ENCODE measurements at places on chromosomes 2 and 18.
A peak's percentile ranks its signal among the peaks of the same experiment; 100 is the strongest.

GRCh38 chr18:44968336-44968735 lies 287.6 kb downstream of the SETBP1 start:
- DNase-seq = no peak

DNA sequence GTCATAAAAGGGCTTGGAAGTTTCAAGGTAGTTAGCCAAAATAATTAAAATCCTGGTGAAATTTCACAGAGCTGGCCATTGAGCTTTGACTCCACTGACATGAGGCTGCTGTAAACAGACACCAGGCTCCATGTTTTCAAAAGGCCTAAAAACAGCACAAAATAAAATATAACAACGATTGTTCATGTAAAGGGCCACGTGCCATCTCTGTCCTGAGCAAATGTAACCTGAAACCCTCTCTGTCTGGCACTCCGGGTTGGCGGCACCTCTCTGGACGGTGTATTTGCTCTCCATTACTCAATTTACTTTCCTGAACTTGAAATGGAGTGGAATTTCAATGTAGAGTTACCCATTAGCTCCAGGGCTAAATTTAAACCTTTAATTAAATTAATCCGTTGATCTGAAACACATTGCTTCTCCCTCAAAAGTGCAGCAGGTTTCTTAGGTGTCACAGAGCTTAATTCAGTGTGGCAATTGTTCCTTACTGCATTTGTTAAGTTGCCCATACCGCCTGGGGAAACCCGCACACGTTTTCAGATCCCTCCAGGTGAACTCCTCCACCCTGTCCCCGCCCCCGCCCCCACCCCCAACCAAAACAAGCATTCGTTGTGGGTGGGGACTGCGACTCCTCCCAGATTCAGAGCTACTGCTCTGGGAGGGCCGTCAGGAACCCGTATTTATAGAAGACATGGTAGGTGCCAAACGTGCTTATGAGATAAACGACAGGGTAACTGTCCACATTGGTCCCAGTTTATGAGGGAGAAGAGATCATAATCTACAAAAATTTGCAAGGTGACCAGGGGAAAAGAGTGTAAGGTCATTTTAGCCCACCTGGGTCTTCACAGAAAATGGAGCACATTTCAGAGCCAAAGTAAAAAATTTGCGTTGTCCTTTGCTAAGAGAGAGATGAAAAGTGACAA lies 1.2 kb upstream of the CABLES1 start:
- DNase-seq = peak; percentile 37

DNA sequence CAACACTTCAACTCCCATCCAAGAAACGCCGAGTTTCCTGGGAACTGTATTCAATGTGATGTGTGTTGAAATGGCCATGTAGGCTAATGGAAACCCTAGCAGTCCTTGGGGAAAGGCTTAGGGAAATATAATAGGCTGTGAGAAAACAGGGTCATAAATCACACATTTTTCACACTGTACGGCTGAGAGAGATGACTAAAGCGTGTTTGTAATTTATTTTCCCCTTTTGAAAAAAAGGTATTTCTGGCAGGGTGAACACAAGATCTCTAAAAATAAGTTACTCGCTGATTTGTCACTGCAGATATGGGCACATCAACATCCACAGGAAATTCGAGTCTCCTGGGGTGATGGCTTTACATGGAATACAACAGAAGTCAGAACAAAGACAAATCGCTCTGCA lies 109.6 kb upstream of the ST6GAL2 start:
- DNase-seq = no peak

GRCh38 chr2:36485521-36485920 lies 112.4 kb downstream of the FEZ2 start:
- no peak for DNase-seq

DNA sequence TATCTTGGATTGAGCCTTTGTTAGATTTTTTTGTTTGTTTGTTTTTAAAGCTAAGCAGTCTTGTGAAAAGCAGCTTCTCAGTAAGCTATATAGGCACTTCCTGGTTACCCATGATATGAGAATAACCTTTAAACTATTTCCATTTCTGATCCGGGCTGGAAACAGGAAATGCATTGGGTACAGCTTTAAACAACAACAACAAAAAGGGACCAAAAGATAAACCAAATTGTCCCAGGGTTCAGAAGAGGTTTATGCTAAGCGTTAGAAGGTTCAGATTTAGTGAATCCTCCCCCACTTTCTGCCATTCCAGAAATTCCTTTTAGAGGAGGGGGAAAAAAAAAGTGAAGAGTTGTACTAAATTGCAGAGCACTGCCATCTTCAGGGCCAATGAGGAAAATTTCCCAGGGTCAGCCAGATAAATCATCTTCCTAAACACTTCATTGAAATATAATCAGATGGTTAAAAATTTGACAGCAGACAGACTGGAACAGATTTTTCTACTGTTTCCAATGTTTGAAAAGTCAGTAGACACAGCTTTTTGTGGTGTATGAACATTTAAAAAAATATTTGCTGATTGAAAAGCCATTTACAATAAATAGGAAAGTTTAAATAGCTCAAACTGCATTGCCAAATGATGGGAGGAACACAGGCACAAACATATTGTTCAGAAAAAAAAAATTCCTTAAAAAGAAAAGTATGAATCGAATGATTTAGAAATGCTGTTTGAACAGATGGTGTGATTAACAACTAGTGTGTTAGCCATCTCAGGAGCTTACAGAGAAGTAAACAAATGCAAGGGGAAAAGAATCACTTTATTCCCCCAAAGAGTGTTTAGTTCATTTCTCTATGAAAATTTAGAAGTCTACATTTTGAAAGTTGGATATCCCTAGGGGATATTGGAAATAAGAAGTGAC lies 189.9 kb upstream of the TANK start:
- peak; percentile 77 for DNase-seq

- DNase-seq = no peak
Observed at GRCh38 chr2:3187467-3187866, 190.2 kb downstream of the EIPR1 start.

DNA sequence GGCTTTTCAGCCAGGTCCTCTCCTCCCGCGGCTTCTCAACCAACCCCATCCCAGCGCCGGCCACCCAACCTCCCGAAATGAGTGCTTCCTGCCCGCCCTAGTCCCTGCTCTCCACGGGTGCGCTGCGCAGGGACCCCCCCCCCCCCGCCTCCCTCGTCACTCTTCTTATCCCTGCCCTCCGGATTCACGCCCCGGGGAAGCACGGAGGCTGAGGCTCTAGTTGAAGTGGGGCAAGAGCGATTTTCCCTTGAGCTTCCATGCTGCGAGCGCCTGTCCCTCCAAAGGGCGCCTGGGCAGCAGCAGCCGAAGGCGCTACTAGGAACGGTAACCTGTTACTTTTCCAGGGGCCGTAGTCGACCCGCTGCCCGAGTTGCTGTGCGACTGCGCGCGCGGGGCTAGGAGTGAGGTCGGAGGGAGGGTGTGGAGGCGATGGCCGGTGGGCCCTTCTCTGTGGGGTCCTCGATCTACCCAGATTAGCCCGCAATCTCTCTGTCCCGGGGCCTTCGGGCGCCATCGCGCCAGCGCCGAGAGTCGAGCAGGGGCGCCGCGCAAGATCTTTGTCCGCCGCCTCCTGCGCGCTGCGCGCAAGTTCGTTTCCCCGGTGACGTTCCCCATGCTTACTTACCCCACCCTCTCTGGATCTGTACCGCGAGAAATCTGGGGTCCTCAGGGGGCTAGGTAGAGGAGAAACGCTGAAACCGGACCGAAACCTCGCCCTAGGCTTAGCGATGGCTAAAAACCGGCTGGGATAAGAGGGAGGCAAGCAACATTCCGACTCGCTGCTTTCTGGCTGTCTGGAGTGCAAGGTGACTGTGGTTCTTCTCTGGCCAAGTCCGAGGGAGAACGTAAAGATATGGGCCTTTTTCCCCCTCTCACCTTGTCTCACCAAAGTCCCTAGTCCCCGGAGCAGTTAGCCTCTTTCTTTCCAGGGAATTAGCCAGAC lies 677 bp downstream of the GAD1 start:
- DNase-seq = no peak

DNA sequence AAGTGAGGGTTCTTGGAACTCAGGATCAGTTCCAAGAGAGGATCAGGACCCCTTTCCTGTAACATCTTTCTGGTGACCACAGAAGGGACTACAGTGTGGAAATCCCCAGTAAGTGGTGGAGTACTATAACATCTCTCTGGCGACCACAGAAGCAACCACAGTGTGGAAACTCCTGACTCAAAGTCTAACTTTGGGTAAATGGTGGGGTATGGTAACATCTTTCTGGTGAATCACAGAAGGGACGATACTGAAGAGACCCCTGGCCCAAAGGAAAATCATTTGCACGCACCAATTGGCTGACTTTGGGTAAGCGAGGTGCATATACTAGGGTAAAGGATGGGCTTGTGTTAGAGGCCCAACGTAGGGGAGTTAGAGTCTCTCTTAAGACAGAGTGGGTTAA lies 56.3 kb upstream of the GULP1 start:
- DNase-seq = no peak

- no peak for DNase-seq
Observed at GRCh38 chr2:227846831-227847230, 24.6 kb upstream of the DAW1 start.

DNA sequence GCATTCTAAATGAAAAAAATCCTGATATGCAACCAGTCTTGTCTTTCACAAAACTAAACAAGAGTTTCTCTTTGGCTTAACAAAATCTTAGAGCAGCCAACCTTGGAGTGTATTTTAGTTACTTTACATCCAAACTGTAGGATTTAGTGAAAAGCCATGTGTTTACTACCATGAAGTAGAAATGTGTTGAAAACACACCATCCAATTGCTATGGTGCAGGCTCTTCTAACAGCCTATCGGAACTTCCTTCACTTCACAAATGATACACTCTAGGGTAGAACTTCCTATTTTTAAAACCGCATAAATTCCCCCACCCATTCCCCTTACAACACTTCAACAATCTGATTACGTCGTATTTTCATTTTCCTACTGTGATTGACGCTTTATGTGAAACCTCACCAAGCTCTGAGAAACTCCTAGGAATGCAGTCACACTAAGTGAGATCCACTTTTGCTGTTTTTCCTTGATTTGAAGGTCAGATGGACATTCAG lies 74.4 kb upstream of the MAP4K4 start:
- DNase-seq = peak; percentile 94

- DNase-seq = no peak
Observed at GRCh38 chr2:217951091-217951490, 51.7 kb downstream of the TNS1 start.

DNA sequence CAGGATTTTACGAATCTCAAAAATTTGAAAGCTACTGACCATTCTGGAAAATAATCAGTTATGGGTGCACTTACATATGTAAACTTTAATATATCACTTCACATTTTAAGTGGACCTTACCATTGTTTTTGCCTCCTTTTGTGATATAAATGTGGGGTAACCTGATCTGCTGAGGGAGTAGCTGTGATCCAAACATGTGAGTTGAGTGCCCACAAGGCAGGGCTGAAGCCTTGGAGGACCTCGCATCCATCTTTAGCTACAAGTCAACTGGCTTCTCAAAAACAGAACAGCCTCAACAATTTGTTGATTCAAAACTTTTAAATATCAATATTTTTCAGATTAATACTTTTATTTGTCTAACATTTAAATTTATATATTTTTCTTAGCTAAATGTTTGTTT lies 178.2 kb downstream of the PLCL1 start:
- no peak for DNase-seq

GRCh38 chr18:55419132-55419946 lies 168.7 kb downstream of the TCF4 start:
- DNase-seq = no peak

GRCh38 chr2:25029183-25029554 lies 12.7 kb upstream of the EFR3B start:
- DNase-seq = no peak

- DNase-seq = no peak
Observed at GRCh38 chr2:56134861-56135260, 48.9 kb upstream of the CCDC85A start.

DNA sequence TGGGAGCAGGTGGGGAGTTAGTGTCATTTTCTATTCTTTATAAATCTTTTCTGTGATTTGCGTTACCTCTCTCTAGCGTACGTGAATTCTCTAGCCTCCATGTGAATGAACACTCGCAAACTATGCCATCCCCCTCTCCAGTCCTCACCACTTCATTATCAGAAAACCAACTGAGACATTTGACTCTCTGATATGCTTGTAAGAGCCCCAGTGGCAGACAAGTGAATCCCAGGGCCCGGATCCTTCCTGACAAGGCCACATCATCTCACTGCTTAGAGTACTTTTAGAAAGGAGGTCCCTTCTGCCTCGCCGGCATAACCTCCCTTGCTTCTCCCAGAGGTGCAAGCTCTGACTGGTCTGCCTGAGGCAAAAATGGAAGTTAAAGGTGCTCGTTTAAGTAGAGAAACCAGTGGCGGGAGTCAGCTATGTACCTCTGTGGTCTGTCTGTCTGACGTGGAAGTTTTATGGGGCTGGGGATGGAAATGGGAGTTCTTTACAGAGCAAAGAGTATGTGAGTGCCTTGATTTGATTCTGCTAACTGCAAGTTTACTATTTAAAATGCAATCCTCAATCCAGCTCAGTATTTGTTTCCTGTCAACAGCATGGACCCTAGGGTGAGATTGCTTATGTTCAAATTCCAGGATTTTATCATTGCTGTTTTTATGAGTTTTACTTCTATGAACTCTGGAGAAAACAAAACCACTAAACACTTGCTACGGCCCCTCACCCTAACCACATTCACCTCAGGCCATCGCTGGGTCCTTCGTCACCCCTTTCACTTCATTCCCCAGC lies 114.9 kb upstream of the MSTN start:
- no peak for DNase-seq

- DNase-seq = no peak
Observed at GRCh38 chr2:8518979-8519668, 162.7 kb upstream of the ID2 start.

Data from Kasumi-1 (cell line).